HT-29 (cell line): ENCODE measurements at places on chromosomes 3 and 15.

- DNase-seq, result no peak
Measured at GRCh38 chr3:43159131-43159875, 53.4 kb upstream of the POMGNT2 start.

DNA sequence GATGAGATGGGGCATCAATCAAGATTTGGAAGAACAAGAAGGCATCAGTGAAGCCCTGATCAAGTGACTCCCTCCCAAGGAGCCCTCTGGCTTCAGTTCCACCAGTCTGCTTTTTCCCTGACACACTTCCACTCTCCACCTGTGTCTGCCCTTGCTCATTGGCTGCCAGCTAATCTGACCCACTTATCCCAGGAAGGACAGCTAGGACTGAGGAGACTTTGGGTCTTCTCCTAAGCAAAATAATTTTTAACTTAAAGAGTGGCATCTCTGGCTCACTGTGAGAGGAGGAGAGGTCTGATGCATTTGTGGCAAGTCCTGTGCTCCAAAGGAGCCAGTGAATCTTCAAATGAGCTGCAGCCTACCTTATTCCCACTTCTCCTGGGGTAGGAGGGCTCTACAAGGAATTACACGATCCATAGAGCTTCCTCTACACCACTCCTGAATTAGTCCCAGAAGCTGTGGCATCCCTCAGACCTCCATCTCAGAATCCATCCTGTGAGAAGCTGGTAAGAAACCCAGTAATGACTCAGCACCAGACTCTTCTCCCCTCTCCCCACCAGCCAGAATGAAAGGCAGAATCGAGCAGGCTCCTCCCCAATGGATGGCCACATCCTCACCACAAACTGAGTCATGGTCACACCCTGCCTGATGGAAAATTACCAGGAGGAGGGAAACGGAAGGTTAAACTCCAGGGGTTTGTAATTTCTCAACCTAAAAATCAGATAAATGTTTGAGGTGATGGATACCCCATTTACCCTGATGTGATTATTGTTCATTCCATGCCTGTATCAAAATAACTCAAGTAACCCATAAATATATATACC, 6.3 kb upstream of the PKM start:
- DNase-seq, result peak; percentile 88

DNA sequence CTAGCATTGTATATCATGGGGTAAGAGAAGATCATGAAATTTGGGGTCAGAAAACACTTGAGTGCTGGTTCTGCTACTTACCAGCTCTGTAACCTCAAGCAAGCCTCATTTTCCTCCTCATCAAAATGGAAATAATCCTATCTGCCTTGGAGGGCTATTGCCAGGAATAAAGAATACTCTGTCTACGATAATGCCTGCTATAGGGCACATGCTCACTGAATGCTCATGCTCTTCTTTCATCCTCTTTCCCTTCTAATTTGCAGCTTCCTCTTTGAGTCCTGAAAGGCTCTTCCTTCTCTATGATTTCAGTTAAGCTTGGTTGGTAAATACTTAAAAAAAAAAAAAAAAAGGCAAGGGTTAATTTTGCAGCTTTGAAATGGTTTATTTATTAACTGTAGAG, 12.8 kb downstream of the RTP1 start:
- no peak for DNase-seq

DNA sequence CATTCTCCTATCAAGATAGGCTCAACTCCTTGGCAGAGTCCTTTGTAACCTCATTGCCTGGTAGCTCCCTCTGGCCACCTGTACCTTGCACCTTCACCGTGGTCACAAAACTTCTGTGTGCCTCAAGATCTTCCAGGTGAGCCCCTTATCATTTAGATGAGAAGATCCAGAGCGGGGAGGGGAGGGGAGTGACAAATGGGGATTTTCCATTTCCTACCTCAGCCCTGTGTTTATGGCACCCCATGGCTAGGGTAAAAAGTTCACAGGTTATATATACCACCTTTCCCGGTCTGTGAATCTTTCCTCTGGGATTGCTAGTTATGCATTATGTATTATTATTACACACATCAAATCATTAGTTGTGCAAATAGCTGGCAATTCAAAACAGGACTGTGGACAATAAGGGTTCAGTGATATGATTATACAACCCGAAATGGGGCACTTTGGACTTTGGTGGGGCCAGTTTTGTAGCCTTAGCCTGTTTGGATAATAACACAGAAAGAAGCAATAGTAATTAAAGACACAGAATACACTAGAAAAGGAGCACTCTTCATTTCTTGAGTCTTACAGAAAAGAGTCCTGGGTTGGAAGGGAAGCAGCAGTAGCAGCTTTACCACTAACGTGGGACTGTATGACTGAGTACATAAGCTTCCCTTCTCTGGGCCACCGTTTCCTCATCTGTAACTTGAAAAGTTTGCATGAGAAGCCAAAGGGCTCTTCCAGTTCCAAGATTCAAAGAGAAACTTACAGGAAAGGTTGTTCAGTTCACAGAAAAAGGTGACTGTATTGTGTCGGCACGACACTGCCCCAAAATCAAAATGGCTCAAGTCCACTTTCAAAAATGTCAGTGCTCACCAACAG, 7.1 kb downstream of the TLE3 start:
- no peak for DNase-seq

DNA sequence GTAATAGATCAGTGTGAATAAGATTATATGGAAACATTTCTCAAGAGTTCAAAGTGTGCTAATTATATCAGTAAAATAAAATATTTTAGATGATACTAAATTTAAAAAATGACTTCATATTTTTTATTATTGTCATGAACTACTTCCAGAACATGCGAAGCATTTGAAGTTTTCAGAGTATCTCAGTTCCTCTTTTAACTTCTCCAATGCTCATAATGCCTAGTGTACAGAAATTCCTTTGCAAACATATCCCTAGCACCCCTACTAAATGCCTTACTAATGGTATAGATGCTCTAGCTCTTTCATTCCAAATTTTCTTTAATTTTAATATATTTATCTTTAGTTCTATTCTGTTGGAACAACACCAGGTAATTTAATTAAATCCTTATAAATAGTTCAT, 580.4 kb downstream of the CADM2 start:
- no peak for DNase-seq

DNA sequence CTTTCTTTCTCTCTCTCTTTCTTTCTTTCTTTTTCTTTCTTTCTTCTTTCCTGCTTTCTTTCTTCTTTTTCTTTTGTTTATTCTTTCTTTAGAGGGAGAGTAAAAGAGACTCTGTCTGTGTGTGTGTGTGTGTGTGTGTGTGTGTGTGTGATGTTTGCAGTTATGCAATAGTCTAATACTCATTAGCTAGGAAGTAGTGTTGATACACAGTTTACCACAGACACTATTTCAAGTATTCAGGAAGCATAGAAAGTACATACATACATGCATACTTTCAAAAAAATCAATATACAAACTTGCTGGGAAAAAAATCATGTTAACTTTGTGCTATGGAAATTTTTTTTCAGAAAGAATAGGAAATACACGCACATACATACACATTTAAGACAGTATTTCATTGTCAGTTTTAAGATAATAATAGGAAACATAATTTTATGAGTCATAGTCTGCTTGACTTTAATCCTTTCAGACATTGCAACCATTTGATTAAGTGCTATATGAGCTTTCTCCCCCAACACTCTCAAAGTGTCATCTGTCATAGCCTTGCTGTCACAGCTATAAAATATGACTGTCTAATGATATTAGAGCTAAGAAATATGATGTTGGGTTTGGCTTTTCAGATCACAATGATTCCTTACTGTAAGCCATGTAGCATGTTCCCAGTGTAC, 74.9 kb upstream of the EPHA3 start:
- no peak for DNase-seq

DNA sequence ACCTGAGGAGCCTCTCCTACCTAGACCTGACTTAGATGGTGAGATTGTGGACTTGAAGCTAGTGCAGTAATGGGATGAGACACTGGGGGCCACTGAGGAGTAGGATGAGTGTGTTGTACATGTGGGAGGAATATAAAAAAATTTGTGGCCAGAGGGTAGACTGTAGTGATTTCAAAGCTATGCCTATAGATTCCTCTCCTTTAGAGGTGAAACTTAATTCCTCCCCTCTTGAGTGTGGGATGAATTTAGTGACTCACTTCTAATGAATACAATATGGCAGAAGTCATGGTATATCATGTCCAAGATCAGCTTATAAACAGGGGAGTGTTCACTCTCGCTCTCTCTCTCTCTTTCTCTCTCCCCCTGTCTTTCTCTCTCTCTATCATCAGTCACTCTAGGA, 6.7 kb downstream of the ZNF860 start:
- DNase-seq, result no peak

GRCh38 chr3:120436523-120437050, 14.2 kb downstream of the FSTL1 start:
- no peak for DNase-seq

GRCh38 chr3:184937611-184938010, 125.6 kb downstream of the VPS8 start:
- DNase-seq, result no peak

DNA sequence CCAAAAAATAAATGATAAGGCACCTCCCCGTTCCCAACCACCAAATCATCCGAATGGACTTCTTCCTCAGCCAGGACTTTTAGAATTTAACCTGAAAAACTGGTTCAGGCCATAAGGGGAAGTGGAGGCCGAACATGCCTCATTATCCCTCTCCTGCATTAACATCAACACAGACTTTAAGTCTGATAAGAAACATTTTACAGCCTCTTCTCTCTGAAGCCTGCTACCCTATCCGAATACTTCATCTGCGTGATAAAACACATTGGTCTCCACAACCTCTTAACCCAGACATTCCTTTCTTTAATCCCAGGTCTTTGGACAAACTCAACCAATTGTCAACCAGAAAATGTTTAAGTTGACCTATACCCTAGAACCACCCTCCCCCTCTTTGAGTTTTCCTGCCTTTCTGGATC, 850 bp upstream of the SLC41A3 start:
- DNase-seq, result peak; percentile 27

DNA sequence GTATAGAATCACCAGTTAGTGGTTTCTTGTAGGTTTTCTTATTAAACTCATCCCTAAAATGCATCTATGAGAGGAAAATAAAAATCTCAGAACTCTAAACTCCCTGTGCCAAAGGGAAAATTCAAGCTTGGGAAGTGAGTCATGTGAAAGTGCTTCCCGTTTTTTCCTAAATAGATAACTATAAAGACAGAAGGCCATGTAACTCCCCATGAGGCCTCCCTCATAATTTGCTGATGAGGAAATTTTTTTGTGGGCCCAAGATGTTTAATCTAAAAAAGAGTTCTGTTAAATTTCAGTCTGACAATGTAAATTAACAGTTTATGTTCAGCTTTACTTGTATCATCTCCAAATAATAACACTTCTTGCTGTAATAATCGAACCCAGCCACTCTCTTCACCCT, 1273.9 kb downstream of the OTOL1 start:
- DNase-seq, result no peak

DNA sequence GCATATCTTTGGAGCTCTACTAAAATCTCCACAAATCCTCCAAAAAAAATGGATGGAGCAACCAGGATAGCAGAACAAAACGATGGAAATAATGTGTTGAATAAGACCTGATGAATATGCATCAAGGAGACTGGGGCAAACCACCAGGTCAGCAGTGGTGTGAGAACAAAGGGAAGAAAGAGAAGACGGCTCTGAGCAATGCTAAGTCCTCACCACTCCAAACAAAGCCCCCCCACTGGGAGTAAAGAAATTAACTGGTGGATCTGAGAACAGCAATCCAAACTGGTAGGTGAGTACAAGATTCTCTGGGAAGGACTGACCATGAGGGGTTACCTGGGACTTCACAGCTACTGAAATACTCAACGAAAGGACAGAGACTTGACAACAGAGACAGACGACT, 977.3 kb downstream of the TBL1XR1 start:
- DNase-seq, result no peak

- peak; percentile 28 for DNase-seq
Measured at GRCh38 chr3:53633197-53633787, 138.9 kb downstream of the CACNA1D start.

GRCh38 chr3:149723781-149724180, 28.5 kb downstream of the COMMD2 start:
- DNase-seq, result no peak

DNA sequence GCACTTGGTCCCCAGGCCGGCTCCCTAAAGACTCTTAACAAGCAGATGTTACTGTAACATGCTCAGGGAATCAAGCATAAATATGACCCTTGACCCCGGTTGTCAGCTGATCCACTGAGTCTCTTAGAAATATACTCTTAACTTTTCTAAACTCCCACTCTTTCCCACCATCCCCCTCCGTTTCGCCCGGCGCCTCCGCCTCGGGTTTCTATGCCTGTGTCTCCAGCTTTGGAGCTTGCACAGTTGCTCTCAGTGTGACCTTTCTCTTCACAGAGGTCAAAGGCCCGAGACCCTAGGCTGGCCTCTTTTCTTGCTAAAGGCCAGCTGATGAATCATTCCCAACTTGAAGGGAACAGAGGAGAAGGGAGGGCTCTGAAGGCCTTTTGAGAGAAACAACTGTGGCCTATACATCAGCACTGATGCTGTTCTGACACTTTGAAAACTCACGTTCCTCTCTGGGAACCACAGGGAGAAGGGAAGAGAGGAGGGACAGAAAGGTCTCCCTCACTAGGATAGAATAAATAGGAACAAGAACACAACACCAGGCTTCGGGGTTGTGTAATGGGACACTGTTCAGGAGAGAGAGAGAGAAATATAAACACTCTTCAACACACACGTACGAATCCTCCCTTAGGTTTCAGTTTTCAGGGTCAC, 484.5 kb upstream of the NR2F2 start:
- no peak for DNase-seq

- DNase-seq, result no peak
Measured at GRCh38 chr3:127224118-127224517, 31.2 kb downstream of the PRR23E start.

- DNase-seq, result no peak
Measured at GRCh38 chr3:197407053-197407452, 108.6 kb upstream of the DLG1 start.

DNA sequence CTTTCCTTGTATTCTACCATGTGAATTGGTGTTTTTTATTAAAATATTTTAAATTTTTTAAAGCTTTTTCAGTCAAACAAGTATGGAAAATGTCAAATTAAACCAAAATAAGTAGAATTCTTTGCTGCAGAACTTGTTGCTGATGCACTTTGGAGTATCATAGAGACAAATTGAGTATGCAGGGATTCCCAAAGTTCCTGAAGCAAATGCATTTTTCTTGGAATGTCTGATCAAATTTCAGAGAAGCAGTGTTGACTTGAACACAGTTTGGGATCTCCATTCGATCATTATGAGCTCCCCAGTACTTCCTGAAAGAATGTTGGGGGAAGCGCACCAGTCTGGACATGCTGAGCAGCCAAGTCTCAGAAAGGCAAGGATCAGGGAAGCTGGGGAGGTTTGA, 517.8 kb upstream of the CFAP20DC start:
- DNase-seq, result no peak

- DNase-seq, result no peak
Measured at GRCh38 chr15:81299630-81300273, 24.2 kb downstream of the STARD5 start.
